ENCODE measurements at places on chromosomes 7 and 10.

DNA sequence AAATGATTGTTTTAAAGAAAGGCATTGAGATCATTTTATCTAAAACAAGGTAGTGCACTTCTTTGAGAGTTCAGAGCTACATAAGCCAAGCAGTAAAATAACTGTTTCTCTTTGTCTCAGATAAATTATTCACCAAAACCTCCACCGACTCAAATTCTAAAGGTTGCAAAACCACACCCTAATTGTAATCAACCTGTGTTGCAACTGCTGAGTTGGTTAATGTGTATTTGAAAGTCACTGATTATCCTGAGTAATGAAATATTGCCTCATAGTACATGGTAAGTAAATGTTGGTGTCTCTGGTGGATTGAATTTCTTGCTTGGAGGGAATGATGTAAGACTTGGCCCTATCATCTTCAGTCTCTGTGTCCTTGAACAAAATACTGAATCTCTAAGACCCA lies 35.9 kb upstream of the CYP2C9 start:
- DNase-seq = no peak

DNA sequence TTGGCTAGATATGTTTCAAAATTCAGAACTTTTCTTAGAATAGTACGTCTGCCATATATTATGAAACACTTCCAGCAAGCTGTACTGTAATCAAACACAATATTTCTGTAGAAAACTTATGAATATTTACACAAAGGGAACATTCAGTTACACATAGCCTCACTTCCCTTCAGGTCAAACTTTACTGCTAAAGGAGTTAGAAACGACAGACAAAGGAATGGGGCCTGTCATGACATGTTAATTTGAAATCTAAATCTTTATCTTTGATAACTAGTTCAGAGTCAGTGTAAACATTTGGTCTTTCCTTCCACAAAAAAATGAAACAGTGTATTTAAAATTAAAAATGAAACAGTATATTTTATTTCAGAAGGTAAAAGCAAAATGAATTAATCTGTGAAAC lies 1.0 kb upstream of the CROT start:
- no peak for DNase-seq

DNA sequence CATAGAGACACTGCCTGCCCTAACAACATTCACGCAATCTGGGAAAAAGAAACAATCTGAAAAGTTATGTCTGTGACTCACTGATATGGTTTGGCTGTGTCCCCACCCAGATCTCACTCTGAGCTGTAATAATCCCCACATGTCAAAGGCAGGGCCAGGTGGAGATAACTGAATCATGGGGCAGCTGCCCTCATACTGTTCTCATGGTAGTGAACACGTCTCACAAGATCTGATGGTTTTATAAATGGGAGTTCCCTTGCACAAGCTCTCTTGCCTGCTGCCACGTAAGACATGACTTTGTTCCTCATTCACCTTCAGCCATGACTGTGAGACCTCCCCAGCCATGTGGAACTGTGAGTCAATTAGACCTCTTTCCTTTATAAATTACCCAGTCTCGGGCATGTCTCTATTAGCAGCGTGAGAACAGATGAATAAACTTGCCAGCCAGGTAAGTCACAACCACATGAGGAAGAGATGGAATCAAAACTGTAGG lies 341.5 kb upstream of the AOAH start:
- DNase-seq = peak; percentile 10

- DNase-seq = no peak
Measured at GRCh38 chr7:11188529-11189310, 215.0 kb downstream of the PHF14 start.

DNA sequence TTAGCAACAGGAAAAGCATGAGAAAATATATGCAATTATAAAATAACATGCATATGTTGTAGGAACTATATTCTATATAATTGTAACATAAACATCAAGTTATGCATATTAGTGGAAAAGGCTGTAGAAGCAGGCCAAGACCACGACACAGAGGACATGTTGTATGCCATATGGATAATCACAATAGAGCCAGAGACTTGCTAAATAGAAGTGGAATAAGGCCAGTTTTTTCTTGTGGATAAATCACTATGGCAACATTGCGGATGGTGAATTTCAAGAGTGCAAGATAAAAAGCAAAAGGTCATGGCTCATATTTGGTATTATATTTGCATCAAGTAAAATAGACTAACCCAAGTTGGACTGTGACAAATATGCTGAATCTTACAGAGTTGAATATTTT lies 93.0 kb downstream of the PCDH15 start:
- no peak for DNase-seq

DNA sequence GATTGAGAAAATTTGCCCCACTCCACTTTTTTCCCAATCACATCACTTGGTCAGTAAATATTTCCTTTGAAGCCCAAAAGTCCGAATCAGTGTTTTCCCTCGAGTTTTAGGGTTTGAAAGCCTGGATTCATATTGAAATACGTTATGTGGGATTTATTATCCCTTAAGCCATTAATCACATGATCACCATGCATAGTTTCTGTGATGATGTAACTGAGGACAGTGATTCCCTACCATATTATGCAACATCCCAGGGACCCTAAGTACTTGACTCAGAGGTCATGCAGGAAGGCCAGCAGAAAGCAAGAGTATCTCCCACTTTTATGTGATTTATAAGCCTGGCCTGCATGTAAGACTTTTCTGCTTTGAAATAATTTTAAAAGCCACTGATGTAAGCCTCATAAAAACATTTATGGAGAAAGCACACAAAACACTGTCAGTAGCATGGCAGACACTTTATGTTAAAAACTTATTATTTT lies 630.6 kb upstream of the ZWINT start:
- no peak for DNase-seq

DNA sequence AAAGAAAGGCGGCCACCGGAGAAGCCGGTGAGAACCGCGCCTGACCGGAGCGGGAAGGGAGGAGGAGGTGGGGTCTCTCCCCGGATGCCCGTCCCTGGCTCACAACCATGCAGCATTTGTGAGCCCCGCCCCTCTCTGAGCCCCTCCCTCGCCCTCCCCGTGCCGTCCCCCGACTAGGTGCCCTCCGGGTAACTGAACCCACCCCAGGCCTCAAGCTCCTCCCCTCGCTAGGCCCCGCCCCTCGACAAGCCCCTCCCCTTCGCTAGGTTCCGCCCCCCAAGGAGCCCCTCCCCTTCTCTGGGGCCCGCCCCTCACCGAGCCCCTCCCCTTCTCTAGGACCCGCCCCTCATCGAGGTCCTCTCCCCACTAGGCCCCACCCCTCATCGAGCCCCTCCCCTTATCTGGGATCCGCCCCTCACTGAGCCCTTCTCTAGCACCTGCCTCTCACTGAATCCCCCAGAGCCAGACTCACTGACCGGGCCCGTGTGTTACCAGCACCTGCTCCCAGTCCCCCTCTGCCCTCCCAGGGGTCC lies 42.2 kb upstream of the HSPB1 start:
- no peak for DNase-seq

- no peak for DNase-seq
Measured at GRCh38 chr7:130973637-130974036, 239.6 kb upstream of the KLF14 start.

DNA sequence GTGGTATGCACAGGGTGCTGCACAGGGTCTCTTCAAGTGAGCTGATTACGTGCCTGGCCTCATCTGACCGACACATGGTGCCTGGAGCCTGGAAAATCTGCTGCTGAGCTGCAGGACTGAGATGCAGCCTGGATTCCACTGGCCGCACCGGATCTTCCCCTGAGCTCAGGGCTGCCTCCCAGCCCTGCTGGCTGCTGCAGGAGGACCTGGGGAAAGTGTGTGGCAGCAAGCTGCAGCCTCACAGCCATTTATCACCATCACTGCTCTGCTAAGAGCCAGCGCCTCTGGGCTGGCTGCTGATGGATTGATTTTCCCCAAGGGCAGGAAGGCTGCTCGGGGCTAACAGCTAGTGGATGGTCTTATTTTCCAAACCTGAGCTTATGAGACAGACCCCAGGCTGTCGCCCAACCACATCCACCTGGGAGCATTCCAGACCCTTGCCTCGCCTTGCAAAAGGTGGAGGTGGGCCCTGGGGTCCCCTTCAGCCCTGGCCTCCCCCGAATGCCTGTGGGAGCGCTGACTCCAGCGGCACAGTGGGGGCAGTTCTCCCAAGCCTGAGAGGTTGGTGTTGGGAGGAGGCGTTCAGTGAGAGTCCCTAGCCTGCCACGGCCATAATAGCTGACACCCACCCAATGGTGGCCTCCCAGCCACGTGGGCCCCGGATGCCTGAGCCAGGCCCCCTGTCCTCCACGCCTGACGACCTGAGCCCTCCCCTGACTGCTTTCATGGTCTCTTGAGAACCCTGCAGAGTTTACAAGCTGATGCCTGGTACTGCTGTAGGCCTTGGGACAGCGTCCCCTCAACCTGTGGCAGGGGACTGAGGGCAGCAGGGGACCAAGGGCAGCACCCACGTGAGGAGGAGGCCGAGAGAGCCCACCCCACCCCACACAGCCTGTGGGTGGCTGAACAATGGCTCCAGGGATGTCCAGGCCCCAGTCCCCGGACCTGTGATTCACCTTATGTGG lies 38.2 kb downstream of the STK32C start:
- no peak for DNase-seq

DNA sequence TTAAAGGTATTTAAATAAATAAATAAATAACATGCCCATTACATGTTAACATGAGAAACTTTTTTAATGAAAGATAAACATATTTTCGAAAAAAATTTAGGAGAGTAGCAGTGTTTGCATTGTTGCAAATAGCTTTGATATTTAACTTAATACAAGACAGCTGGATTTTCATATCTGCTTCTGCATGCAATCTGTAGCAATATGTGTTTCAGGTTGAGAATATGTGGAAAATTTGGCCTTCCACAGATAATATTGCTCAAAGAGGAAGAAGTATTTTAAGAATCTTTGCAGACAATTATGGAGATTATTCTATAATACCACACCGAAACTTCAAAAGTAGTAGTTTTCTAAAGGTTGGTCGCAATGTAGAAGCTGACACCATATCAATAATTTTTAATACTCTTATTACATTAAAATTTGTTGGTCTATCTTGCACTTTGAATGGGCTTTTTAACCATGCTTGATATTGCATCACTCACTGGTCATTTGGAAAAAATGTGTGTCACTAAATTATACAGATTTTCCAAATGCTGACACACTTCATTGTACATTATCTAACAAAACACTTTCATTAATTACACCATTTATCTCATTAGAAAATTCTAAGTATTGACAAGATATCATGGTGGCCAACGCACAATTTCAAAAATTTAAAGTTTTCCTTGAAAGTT lies 229.8 kb upstream of the HDAC9 start:
- DNase-seq = no peak

DNA sequence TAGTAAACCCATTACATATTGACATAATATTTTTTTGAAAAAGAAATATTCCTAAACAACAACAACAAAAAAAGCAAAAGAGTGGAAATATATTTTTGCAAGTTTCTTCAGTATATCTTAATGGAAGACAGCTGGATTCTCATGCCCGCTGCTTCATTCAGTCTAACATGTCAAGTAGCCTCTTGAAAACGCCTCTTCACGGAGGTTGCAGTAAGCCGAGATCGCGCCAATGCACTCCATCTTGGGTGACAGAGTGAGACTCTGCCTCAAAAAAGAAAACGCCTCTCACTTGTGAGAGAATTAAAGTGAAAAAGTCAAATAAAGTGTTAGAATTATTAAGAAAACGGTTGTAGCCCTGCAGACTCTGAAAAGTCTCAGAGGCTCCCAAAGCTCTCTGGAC lies 1.3 kb downstream of the CUTC start:
- no peak for DNase-seq

DNA sequence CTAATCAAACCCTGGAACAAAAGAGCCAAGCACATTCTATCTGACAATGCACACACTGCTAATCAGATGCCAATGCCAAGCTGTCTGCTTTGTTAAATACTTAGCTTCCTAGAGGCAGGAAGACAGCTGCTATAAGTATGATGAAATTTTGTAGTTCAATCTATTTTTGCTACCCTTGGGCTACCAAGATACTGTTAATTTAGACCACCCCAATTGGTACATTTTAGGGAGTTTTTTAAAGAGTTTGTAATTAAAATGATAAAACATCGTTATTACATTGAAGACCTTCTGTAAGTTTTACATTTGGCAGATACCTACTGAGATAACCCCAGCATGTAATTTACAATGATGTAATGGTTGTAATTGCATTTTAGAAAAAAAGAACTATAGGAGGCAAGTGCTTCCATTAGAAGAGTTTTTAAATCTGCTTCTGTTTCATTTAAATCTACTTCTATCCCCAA lies 268.5 kb downstream of the ADK start:
- peak; percentile 34 for DNase-seq

GRCh38 chr7:155232911-155233310 lies 64.8 kb upstream of the INSIG1 start:
- no peak for DNase-seq

DNA sequence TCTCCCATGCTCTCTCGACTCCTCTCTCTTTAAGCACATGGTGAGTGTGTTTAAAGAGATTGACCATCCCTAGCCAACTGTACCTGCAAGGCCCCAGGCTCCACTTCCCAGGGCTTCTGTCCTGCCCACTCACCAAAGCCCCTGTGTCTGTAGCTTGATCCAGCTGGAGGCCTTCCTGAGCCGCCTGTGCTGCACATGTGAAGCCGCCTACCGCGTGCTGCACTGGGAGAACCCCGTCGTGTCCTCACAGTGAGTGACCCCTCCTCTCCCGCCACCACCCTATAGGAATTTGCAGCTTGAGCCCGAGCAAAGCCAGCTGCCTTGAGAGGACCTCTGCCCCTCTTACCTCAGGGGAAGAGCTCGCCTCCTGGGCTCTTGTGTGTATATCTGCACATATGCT lies 11.2 kb downstream of the ZFYVE27 start:
- DNase-seq = no peak

DNA sequence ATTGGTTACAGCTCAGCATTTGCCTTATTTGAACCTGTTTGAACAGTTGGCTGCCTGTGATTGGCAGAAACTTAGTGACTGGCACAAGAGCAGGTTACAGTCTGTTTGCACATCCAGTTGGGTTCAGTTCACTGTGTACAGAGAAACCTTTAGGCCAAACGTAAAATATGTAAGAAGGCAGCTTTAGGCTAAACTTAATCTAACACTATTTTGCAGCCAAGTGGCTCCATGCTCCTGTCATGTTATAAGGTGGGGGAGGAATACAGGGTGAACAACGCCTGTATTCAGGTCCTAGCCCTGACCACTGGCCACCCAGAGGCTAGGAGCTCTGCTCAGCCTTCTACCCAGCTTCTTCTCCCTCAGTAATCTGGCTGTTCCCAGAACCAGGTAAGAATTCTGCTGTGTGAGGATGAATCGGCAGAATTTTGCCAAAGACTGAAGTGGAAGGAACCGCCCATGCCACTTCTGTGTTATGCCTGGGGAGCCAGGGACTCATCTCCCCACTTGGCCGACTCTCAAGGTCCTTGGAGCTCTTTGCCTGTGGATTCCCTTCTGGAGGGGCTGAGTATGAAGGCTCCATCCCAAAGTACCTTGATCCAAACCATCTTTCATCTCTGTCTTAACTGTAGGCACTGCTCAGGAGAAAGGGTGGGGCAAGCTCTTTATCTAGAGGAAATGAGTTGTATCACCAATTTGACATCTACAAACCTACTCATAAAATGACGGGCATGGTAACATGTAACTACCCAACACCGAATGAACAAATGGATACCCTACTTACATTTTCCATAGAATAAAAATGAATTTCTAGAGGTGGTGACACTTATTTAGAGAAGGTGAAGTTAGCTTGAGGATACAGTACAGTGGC lies 164.4 kb upstream of the NAMPT start:
- no peak for DNase-seq

GRCh38 chr10:77195101-77195500 lies 442.5 kb downstream of the KCNMA1 start:
- peak; percentile 24 for DNase-seq

- DNase-seq = no peak
Measured at GRCh38 chr10:50326172-50326555, 74.8 kb upstream of the ASAH2 start.

Data from dermis microvascular lymphatic vessel endothelial cell (primary cell).